ENCODE measurements at places on chromosomes 2 and 18.

DNA sequence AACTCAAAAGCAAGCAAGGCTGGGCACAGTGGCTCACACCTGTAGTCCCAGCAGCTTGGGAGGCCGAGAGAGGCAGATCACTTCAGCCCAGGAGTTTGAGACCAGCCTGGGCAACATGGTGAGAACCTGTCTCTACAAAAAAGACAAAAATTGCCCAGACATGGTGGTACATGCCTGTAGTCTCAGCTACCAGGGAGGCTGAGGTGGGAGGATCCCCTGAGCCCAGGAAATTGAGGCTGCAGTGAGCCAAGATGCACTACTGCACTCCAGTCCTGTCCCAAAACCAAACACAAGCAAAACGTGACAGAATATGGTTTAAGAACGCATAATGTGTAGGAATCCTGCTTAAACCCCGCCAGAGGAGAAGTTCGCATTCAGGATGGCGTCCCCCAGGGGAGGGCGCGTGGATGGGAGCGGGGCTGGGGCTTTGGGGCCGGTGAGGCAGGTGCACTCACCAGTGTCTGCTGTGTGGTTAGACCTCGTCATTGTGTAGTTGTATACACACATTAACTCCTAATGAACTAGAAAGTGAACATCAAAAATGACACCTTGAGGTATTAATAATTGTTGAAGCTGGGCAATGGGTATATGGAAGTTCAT is 5.4 kb downstream of the COLEC11 start:
- no peak for DNase-seq

DNA sequence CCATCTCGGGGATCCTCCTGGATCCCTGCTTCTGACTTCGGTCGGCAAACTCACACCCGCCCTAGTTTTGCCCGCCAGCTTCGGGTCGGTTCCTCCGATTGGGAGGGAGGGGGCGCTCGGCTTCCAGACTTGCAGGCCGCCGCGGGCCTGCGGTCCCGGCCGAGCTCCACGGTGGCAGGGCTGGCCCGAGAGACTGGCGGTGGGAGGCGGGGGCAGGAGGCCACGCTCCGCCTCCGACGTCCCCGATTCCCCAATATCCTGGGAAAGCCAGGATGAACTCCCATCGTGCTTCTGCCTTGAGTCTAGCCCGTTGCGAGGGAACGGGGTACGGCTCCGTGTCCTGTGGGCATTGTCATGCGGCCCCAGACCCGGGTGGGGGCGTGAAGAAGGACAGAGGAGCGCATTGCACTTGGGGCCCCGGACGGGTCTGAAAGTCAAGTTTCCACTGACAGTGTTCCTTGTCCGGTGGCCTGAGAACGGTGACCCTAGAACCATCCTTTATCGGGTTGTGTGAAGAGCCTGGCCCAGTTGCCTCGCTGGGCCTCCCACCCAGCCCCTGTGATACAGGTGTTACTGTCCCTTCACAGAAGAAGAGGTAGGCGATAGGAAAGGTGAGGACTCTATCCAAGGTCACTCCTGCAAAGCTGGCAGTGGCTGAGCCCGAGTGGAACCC is 2.4 kb upstream of the INHBB start:
- DNase-seq: peak; percentile 15

GRCh38 chr2:112482309-112483041 is 519 bp downstream of the TTL start:
- no peak for DNase-seq

GRCh38 chr2:177164131-177164530 is 48.5 kb upstream of the HNRNPA3 start:
- no peak for DNase-seq

GRCh38 chr2:110116033-110116710 is 550 bp upstream of the MALL start:
- DNase-seq: no peak

DNA sequence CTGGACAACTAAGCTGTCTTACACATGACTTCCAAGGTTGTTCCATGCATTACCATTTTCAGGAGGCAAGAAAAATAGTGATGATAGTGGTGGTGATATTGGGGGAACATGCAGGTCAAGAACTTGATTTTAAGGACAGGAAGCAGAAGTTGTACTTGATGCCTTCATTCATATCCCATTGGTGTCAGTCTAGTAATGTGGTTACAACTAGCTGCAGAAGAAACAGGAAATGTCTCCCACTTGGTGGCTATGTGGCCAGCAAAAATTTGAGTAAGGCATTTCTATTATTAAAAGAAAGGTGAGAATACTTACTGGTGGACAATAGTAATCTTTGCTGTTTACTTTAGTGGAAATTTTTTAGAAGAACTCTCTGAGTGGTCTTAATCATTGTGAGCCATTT is 103.4 kb downstream of the ALMS1 start:
- DNase-seq: no peak

GRCh38 chr2:107001964-107002696 is 116.2 kb upstream of the ST6GAL2 start:
- DNase-seq: no peak

DNA sequence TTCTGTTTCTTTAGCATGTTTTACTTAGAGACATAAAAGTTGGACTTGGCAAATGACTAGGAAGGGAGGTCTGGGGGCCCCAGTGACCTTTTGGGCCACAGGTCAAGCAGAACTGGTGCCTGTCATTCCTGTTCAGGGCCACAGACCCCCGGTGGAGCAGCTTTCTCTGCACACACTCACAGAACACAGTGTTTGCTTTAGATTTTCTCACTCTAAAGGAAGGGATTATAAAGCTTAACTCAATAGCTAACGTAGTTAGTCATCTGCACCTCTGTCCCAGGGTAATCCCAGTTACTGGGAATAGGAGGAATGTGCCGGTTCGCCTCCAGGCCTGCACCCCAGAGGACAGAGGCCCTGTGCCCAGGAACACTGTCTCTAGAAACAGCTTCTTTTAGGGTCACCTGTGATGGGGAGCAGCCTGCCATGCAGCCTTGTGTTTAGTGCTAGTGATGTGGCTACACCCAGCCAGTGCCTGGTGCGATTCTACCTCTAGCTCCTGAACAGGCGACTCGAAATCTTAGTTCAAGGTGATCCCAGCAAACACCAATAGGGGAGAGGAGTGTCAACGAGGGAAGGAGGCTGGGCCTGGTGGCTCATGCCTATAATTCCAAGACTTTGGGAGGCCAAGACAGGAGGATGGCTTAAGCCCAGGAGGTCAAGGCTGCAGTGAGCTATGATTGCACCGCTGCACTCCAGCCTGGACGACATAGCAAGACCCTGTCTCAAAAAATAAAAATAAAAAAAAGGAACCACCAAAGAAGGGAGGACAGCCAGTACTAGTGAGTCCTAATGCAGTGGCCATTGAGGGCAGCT is 11.6 kb downstream of the SPATA3 start:
- no peak for DNase-seq

GRCh38 chr2:168217920-168218319 is 29.5 kb downstream of the STK39 start:
- DNase-seq: no peak

DNA sequence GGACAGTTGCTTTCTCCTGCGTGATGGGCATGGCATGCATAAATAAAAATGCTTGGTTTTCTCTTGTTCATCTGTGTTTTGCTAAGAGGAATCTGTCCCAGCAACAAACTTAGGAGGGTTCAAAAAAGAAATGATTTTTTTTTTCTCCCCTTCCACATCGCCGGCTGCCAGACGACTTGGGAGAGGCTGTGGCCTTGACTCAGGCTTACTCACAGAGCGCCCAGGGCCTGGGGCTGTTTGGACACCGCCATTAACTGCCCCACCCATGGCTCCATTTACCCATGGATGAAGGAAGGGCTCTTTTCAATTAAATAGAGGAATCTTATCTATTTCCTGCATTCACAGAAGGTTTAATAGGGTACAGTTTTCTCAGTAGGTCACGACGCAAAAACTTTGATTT is 22.3 kb upstream of the SERPINB5 start:
- no peak for DNase-seq

- no peak for DNase-seq
These were observed 355.1 kb upstream of the ZC3H15 start for GRCh38 chr2:186130748-186131641.

DNA sequence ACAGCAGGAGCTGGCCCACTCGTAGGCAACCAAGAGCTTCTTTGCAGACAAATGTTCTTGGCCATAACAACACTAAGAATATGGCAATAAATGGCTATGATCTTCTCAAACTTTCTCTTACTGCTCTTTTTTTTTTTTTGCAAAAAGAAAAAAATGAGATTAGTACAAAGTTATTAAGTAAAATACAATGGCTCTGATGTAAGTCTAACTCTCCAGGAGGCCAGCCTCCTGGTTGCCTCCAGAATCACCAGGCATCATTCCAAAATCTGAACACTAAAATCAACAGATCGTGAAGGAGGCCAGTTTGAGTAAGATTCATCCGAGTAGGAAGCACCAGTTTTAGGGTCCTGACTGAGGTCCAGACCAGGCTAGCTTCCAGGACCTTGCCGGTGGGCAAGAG is 20.8 kb upstream of the FIGN start:
- DNase-seq: no peak

- DNase-seq: no peak
These were observed 71.7 kb downstream of the POLR1A start for GRCh38 chr2:86033751-86034692.

Measured in activated naive CD8-positive, alpha-beta T cell treated with anti-CD3 and anti-CD28 coated beads, Interleukin-2, amount 50 U/mL, for 16 hours (primary cell).